ENCODE measurements at places on chromosomes 3 and 15. TPM values are rescaled to one million over a fixed set of nuclear protein-coding genes. Genes with fewer than 3 reads are reported as not detected.

DNA sequence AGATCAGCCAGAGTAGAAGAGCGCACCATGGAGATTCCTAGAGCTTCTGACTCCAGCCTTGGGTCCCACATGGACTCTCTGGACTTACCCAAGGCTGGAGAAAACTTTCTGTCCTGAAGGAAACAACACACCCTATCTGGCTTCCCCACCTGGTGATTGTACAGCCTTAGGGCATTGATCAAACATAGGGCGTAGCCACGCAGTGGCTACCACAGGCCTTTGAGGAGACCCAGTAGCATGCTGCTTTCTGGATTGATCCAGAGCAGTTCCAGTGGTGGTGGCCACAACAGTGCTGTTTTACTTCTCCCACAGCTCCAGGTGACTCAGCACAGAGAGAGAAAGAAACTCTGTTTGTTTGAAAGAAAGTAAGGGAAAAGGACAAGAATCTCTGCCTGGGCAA lies 23.5 kb downstream of the PYDC2 start:
- H3K4me1 ChIP-seq: no peaks in the 10 kb centered on the region
- no peaks in the 10 kb centered on the region for H3K27me3 ChIP-seq
- H3K36me3 ChIP-seq: no peaks in the 10 kb centered on the region
- no peak for DNase-seq

DNA sequence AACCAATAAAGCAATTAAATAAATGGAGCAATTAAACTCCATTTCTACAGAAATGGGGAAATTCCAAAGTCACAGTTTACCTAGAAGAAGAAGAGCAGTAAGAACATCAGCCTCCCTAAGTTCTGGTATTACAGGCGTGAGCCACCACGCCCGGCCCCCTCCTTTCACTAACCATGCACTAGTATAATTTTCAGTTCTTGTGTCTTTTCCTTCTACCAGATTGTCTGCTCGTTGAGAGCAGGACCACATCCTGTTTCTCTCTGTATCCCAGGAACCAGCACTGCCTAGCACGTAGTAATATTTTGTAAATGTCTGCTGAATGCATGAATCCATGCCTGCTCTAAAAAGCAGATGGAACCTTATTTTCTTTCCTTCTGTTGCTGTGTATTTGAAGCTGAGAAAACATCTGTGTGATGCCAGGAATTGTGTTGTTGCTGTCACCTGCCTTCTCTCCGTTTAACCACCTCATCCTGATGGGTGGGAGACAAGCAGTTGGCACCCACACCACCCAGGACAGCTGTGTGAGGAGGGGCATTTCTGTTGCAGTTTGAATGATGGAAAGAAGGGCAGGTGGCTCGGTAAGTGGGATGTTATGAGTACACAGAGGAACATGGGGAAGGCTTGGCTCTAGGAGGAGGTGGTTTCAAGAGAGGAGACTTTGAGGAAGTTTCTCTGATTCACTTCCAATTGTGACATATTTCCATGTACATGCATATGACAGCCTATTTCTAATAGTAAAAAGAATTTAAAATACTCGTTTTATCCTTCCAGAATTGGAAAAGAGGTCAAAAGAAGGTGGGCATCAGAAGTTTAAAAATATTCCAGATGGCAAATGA lies 30.1 kb downstream of the PXYLP1 start:
- no peak overlapping the region for H3K27ac ChIP-seq
- no peak for DNase-seq
- H3K36me3 ChIP-seq: no peaks in the 10 kb centered on the region
- no peaks in the 10 kb centered on the region for H3K27me3 ChIP-seq
- H3K4me3 ChIP-seq: no peak overlapping the region

- DNase-seq: no peak
- H3K4me1 ChIP-seq: no peaks in the 10 kb centered on the region
- no peaks in the 10 kb centered on the region for H3K36me3 ChIP-seq
- no peak overlapping the region for H3K27ac ChIP-seq
- H3K27me3 ChIP-seq: no peaks in the 10 kb centered on the region
These were observed 47.2 kb upstream of the IREB2 start for GRCh38 chr15:78390826-78391225.

GRCh38 chr3:177079684-177080083 lies 117.6 kb downstream of the TBL1XR1 start:
- DNase-seq: no peak
- H3K27me3 ChIP-seq: no peaks in the 10 kb centered on the region
- no peak overlapping the region for H3K4me3 ChIP-seq
- H3K4me1 ChIP-seq: peaks cover 12% of the 10 kb centered on the region
- H3K27ac ChIP-seq: no peak overlapping the region

- no peak overlapping the region for H3K27ac ChIP-seq
- no peak for DNase-seq
- H3K4me1 ChIP-seq: no peaks in the 10 kb centered on the region
- H3K36me3 ChIP-seq: no peaks in the 10 kb centered on the region
These were observed 343.8 kb upstream of the FRG2C start for GRCh38 chr3:75320369-75320768.

- H3K4me1 ChIP-seq: peaks cover 34% of the 10 kb centered on the region
- H3K36me3 ChIP-seq: no peaks in the 10 kb centered on the region
- H3K27me3 ChIP-seq: no peaks in the 10 kb centered on the region
- no peak for DNase-seq
- H3K4me3 ChIP-seq: no peak overlapping the region
- no peak overlapping the region for H3K27ac ChIP-seq
These were observed 2.8 kb upstream of the MESD start for GRCh38 chr15:80992441-80992840.

- H3K27me3 ChIP-seq: no peaks in the 10 kb centered on the region
- no peaks in the 10 kb centered on the region for H3K36me3 ChIP-seq
- H3K27ac ChIP-seq: no peak overlapping the region
- no peak overlapping the region for H3K4me3 ChIP-seq
- no peaks in the 10 kb centered on the region for H3K4me1 ChIP-seq
These were observed 183.5 kb downstream of the TJP1 start for GRCh38 chr15:29638781-29639180.

- H3K36me3 ChIP-seq: no peaks in the 10 kb centered on the region
- H3K4me1 ChIP-seq: peaks cover 31% of the 10 kb centered on the region
- peak overlapping the region; percentile 15 for H3K4me3 ChIP-seq
- H3K27me3 ChIP-seq: no peaks in the 10 kb centered on the region
These were observed 43.0 kb upstream of the TLE3 start for GRCh38 chr15:70140543-70141375.

DNA sequence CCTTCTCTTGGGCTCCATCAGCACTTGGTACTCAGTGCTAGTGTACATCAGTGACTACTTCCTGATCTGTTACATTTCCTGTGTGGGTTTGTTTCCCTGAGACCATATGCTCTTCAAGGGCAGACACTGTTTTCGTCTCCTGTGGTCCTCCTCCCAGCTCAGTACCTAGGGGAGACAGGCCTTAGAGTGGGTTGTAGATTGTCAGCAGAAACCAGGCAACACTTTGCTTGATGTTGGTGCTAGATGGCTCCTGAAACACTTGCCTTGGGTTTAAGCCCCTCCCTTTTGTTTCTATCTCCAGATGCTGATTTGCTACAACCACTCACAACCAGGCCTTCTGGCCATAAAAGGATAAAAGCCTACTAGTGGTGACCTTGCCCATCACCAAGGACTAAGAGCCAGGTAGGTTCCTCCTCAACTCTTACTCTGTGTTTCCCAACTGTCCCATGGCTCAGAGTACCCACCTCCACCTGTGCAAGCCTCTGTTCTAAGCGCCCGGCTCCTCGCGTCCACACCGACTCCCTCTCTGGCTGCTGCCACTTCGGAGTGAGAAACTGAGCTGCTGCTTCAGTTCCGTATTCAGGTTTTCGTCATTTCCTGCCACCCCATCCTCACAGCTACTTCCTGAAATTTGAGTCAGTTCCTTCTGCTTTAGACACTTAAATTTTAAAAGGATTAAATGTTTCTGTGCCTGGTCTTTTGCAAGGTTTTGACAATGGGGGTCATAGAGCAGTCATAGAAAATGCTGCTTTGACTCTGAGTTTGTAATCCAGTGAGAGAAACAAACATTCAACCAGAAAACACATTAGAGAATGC lies at the start of gene HCLS1:
Gene HCLS1, minus strand, starts transcription at position 548 of the 816 bp plus-strand sequence. CDS start 2,556 bp downstream, outside the sequence.
- DNase-seq: peak; percentile 80
- peaks cover 42% of the 10 kb centered on the region for H3K4me1 ChIP-seq

- H3K27ac ChIP-seq: no peak overlapping the region
- H3K4me1 ChIP-seq: no peaks in the 10 kb centered on the region
- no peaks in the 10 kb centered on the region for H3K36me3 ChIP-seq
- H3K4me3 ChIP-seq: no peak overlapping the region
These were observed 33.7 kb upstream of the RBMS3 start for GRCh38 chr3:29247088-29247745.

GRCh38 chr3:195715583-195716266 lies 5.1 kb upstream of the MUC20 start:
- H3K27me3 ChIP-seq: no peaks in the 10 kb centered on the region
- no peak for DNase-seq
- H3K4me3 ChIP-seq: no peak overlapping the region
- H3K36me3 ChIP-seq: peaks cover 14% of the 10 kb centered on the region

Gene CIB2
- total RNA-seq: 1.0 TPM

Gene FBXW12
- total RNA-seq: not detected

Gene FGF12
- total RNA-seq: not detected

Gene RARB
- not detected for total RNA-seq
